Esophagus mucosa (tissue), 1 donor: ENCODE measurements at places on chromosomes 13 and 19.

GRCh38 chr19:11279505-11280236 is 16.3 kb upstream of the TSPAN16 start:
- peak; percentile 49 for ATAC-seq

- peak; percentile 65 for ATAC-seq
Observed at GRCh38 chr19:57406516-57407123, 4.3 kb upstream of the ZNF17 start.

DNA sequence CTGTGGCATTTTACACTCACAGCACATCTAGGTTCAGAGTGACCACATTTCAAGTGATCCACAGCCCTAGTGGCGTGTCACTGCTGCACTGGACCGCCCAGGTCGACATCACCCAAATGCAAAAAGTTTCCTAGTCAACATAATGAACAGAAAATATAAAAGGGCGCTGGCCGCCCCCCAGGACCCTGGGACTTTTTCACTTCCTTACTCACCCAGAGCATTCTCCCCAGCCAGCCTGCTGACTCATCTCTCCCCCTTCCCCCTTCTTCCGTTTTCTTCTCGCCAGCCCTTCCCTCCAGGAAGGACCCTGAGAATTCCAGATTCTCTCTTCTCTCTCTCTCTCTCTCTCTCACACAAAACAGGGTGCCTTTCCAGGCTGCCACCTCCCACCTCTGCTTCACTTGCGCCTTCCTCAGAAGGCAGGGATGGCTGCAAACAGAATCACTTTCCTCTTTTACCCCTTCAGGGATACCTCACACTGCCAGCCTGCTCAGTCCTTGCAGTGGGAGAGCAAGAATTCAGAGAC is 21.0 kb upstream of the GRWD1 start:
- ATAC-seq, result no peak

DNA sequence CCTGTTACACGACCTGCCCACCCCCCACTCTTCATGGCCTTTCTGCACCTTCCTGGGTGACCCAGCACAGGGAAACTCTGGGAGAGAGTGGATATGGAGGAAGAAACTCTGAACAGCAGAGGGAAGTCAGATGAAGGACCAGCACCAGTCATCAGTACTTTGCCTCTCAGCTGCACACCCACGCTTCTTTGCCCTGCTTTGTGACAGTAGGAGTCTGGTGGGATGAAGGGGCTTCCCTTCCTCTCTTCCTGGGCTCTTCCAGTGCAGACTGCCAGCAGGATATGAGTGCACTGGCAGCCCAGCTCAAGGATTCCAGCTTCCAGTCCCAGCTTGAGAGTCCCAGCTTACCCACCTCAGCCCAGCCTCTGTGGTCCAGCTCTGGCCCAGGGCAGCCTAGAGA is 68.9 kb downstream of the CRYL1 start:
- ATAC-seq, result peak; percentile 22
